ENCODE measurements at places on chromosomes 7 and 10.

GRCh38 chr7:137453356-137453755 lies 109.8 kb upstream of the PTN start:
- no peak for DNase-seq

GRCh38 chr7:133572843-133573242 lies 320.0 kb downstream of the EXOC4 start:
- DNase-seq: no peak

- no peak for DNase-seq
Measured at GRCh38 chr10:17146892-17147291, 17.3 kb upstream of the CUBN start.

DNA sequence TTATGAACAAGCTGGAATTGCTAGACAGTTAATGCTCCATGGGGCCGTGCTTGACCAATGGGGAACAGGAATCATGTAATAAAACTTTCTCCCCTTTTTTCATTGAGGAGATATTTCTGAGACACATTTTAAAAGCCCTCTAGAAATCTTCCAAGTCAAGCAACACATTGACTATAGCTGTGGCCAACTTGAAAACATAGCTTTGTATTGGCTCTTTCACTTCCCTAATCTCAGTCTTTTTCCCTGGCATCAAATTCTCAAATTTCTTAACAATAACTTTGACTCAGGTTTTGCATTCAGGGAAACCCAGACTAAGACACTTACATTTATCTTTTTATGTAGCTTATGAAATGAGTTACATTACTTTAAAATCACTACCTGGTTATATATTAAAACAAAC lies 947.1 kb upstream of the MBL2 start:
- DNase-seq: no peak

- no peak for DNase-seq
Measured at GRCh38 chr7:42805601-42806000, 106.3 kb downstream of the C7orf25 start.

DNA sequence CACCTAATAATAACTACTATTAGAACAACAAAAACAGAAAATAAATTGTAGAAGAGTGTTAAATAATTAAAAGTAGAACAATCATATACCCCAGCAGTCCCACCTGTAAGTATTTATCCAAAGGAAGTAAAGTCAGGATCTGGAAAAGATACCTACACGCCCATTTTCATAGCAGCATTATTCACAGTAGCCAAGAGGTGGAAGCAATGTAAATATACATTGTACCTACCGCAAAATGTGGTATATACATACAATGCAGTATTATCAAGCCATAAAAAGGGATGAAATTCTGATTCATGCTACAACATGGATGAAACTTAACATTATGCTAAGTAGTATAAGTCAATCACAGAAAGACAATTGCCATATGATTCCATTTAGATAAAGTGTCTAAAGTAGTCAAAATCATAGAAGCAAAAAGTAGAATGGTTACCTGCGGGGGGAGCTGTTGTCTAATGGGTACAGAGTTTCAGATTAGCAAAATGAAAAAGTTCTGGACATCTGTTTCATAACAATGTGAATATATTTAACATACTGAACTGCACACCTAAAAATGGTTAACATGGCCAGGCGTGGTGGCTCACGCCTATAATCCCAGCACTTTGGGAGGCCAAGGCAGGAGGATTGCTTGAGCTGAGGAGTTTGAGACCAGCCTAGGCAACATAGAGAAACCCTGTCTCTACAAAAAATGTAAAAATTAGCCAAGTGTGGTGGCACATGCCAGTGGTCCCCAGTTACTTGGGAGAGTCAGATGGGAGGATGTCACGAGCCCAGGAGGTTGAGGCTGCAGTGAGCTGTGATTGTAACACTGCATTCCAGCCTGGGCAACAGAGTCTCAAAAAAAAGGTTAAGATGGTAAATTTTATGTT lies 6.0 kb upstream of the TMED4 start:
- no peak for DNase-seq

DNA sequence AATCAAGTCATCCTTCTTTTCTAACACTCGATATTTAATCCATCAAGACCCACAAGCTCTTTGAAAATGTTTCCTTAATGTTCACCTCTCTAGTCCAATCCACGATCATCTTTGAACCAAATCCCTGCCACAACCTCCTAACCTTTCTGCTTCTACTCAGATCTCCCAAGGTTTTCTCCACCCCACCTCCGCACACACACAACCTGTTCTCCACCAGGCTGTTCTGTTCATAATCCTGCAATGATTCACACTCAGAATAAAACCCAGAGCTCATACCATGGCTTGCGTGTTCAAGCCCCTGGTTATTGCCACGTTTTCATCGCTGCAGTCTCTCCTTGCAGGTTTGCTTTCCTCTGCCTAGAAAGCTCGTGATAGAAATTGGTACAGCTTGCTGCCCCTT lies 53.8 kb upstream of the BAMBI start:
- DNase-seq: no peak

DNA sequence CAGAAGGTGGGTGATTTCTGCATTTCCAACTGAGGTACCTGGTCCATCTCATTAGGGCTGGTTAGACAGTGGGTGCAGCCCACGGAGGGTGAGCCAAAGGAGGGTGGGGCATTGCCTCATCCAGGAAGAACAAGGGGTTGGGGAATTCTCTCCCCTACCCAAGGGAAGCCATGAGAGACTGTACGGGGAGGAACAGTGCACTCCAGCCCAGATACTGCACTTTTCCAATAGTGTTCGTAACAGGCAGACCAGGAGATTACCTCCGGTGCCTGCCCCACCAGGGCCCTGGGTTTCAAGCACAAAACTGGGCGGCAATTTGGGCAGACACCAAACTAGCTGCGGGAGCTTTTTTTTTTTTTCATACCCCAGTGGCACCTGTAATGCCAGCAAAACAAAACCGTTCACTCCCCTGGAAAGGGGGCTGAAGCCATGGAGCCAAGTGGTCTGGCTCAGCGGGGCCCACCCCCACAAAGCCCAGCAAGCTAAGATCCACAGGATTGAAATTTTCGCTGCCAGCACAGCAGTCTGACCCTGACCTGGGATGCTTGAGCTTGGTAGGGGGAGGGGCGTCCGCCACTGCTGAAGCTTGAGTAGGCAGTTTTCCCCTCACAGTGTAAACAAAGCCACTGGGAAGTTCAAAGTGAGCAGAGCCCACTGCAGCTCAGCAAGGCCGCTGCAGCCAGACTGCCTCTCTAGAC lies 31.2 kb downstream of the ARMC10 start:
- peak; percentile 46 for DNase-seq

- no peak for DNase-seq
Measured at GRCh38 chr10:88045656-88046415, 182.4 kb downstream of the PTEN start.

- no peak for DNase-seq
Measured at GRCh38 chr10:88986549-88987242, 3.9 kb upstream of the FAS start.

Data from neural crest cell (in vitro differentiated cells).